ENCODE measurements at places on chromosomes 2 and 18.

DNA sequence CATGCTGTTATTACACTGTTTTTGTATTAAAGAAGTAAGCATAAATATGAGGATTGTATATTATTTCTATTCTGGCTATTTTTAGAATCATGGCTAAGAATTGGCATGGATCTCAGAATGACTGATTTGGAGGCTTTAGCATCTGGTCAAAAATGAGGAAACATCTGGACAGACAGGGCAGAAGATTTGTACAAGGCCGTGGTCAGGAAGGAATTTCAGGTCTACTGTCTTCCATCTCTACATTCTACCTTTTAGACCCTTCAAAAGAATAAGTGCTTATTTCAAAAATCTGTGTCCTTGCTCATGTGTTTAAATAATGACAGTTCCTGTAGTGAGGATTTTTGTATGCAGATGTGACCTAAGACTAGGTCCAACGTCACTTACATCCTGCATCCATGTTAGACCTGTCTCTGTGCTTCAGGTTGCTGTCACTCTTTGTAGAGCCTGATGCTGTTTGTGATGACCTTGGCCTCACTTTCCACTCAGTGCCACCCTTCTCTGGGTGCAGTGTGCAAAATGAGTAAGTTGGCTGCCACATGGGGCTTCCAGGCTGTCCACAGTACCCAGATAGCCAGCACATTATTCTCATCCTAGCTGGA, 54.7 kb upstream of the B3GNT2 start:
- DNase-seq, result no peak

GRCh38 chr2:30990671-30991070, 147.6 kb downstream of the GALNT14 start:
- DNase-seq, result no peak

DNA sequence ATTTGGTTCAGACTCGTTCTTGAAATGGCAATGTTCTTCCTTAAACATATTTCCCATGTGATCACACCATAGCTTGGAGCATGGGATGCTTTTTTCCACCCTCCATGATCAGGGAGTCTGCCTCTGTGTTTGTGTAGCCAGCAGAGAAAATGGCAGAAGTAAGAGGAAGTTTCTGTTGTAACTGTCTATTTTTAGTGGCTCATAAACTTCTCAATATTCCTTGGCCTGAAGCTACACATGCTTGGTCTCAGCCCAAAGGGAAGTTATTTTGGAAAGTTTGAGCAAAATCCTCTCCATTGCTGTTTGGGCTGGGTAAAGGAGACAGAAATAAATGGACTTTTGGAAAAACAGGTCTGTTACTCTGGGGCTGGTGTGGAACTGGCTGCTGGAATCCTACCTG, 33.4 kb upstream of the ITGA6 start:
- DNase-seq, result no peak

DNA sequence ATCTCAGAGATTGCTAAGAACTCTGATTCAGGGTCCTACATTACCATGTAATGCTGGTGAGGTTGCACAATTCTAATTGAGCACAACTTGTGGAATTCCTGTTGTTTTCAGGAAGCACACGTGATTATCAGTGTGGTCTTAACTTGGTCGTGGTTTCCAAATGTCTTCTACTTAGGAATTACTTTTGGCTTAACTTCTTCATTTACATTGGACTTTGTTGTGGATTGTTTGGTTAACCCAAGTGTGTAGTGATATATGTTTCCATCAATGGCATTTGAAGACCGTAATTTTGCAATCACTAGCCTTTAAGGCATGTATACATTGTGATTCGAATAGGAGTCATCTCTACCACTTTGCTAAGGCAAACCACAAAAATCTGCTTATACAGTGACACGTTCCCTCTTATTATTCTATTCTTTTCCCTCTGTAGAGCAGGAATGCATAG, 373.3 kb downstream of the IRS1 start:
- DNase-seq, result no peak

DNA sequence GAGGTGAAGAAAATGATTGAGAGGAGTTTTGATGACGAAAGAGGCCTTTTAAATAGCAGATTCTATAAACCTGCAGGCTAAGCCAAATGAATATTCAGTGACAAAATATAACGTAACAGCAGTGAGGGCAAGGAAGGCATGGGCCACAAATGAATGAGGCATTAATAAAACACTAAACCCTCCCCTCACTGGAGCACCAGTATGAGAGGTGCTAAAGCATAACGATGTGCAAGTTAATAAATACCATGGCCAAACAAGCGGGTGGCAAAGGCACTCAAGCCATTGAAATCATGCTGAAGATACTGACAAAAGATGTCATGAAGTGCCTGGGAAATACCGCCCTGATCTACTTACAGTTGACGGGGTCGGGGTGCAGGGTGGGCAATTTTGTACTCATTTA, 30.2 kb upstream of the LONRF2 start:
- no peak for DNase-seq

DNA sequence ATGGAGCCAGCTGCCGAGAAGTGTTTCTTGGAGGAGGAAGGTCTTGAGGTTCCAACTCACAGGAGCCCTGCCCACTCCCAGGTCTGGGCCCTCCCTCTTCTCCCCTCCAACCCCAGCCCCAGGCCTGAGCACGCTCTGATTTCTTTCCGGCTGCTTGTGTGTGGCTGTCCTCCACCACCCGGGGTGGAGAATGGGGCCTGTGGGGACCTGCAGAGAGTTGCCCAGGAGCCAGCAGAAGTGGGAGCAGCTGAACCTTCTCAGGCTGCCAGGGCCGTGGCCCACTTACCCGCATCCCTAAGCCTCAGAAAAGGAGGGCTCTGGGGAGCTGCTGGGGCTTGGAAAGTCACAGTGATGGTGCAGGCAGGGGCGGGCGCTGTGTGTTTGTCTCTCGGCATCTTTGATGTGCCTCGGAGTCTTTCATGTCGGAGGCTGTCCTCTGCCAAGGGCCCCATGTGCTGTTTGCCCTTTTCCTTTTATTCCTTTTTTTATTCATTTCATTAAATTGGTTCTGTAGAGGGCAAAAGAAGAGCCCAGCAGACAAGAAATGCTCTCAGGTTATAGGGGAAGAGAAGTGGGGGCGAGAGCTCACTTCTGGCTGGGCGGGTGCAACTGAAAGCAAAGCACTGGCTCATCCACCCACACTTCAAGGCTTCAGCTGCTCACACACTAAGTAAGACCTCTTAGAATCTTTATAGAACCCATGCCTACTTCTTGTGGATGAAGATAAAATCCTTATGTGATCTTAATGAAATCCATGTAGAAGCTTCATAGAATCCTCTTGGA, 52.5 kb downstream of the SDC1 start:
- DNase-seq, result no peak

Measured in activated CD4-positive, CD25-positive, alpha-beta regulatory T cell treated with anti-CD3 and anti-CD28 coated beads, Interleukin-2, amount 50 U/mL, for 72 hours (primary cell).